ENCODE measurements at places on chromosomes 2 and 18.

DNA sequence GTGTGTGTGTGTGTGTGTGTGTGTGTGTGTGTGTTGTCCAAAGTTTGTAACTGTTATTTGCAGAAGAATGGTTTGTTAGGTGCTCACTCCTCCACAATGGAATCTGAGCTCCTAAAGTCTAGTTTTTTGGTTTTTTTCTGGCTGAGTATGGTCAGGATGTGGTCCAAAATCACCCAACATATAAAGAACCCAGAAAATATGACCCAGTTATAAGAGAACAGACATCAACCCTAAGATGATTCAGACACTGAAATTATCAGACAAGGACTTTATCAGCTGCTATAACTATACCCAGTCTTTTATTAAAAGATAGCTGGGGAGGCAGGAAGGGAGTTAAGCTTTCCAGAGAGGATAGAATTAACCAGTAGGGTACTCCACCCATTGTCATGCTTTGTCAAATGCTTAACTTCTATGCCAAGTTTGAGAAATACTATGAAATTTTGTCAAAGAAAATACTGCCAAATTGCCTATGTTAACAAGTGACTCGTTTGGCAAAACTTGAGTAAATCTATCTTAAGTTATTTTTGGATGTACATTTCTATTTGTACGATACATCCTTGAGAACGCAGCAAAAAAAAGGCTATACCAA, 57.5 kb downstream of the TANK start:
- no peak for DNase-seq

DNA sequence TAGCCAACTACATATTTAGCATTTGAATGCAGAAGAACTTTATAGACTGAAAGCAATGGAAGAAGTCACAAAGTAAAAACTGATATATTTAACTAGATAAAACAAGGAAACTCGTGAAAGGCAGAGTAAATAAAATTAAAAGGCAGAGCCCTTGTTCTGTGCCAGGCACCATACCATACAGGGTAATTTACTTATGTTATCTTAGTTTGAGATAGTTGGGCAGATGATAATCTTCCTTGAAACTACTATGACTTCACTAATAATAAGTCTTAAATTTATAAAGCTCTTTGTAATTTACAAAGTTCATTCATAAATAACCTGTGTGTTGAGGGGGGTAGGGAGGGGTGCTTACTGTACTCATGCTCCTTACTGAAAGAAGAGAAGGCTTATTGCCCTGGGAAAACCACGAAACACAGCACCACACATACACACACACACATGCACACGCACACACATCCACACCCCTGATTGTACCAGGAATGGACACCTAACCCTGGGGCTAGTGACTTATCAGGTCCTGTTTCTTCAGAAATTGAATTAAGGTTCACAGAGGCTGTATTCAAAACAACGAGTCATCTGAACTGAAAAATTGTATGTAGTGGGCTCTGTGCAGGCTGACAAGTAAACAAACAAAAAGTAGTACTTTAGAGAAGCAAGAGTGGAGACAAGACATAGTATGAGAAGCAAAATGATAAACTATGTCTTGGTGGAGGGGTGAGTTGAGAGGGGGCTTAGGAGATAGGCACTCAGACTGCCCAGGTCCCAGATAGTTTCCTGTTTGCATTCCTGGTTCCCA, 38.1 kb downstream of the AGFG1 start:
- DNase-seq = no peak

DNA sequence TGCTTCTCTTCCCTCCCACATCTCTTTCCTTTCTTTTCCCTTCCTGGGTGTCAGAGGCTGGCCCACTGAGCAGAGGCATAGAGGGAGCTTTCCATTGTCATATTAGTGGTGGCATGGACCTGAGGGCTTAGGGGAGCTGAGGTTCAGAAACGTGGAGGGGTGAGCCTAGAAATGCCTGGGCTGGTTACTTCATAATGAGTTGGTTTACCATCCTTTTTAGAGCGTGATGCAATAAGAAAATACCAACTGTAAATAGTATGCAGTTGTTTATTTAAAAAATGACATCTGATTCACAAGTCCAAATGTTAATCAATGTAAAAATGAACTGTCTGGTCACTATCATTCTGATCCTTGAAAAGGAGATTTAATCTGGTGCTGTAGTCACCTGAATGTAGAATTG, 46.3 kb downstream of the MYO1B start:
- no peak for DNase-seq

- no peak for DNase-seq
These were observed 211.0 kb upstream of the NT5C1B start for GRCh38 chr2:18800240-18800971.

DNA sequence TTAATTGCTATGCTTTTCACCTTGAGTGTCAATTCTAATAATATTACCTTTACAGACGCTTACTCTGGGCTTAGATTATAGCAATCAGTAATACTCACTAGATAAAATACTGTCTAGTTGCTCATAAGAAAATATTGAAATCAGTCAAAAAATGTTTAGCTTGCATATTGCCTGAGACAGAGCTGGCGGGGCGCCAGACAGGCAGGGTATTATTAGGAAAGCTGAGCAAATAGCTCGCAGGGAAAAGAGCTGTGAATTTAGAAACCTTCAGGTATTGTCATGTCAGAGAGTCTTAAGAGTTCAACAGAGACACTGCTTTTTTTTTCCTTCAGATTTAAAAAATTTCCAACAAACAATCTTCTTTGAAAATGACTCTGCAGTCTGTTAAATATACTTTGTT, 118.4 kb downstream of the MEIS1 start:
- no peak for DNase-seq

- DNase-seq = no peak
These were observed 212.3 kb downstream of the SNTG2 start for GRCh38 chr2:1162768-1163584.

- DNase-seq = no peak
These were observed 10.7 kb downstream of the GPR45 start for GRCh38 chr2:105252271-105252670.

DNA sequence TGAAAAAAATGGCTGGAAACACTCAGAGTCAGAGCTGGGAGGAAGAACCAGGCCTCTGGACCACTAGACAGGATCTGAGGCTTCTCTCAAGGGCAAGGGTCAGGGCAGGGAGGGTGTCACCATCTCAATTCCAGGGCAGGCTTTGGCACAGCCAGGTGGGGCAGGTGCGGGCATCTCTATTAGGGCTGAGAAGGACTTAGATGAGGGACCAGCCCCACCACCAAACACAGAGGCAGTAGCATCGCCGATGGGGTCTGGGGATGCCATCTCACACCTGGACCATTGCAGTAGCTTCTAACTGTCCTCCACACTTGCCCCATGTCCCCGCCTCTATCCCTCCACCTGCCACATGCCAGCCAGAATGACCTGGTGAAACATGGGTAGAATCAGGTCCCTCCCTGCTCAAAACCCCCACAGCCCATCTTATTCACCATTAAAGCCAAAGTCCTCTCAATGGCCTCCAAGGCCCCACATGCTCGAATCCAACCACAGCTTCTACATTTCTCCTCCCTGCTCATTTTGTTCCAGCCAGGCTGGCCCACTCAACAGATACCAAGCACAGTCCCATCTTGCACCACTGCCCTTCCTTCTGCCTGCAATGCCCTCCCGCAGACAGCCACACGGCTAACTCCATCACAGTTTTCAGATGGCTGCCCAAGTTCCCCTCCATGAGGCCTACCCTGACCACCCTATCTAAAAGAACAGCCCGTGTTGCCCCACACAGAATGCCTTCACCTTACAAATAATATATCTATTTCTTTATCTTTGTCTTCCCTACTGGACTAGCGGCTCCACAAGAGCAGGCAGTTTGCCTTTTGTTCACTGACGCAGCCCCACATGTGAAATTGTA, 177.4 kb downstream of the SMAD2 start:
- no peak for DNase-seq
